ENCODE measurements at places on chromosomes 6 and 20.

DNA sequence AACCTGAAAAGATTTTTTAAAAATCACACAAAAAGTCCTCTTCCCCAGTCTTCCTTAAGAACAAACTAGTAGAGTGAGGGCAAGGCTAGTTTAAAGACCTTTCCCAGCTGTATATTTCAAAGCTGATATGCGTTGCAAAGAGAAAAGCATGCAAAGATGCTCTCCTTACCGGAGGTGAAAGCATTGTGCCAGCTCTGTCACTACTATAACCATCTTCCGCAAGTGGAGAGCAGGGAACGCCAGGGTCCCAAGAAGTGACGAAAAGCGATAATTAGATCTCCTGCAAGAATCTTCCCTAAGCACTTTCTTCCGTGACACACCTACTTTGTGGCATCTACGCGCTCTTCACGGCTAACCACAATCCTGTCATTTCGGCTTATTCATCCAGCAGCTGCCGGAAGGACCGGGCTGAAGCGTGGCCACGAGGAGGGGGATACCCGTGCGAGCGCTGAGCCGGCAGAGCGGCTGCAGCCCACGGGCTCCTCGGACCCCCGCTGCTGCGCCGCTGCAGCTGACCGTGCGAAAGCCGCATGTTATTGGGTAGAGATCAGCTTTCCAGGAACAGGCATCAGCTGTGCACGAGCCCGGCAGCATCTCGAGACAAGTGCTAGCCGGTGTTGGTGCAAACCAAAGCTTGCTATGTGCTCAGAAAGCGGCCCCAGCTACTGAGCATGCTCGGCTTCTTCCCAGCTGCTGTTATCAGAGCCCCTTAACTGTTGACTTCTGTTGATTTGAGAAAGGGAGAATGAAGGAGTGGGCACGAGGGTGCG is 57.2 kb upstream of the ARHGAP18 start:
- peaks cover 4% of the 10 kb centered on the region for H3K36me3 ChIP-seq
- peaks cover 32% of the 10 kb centered on the region for H3K4me1 ChIP-seq
- peak; percentile 65 for DNase-seq
- peak overlapping the region; percentile 28 for H3K27ac ChIP-seq
- peaks cover 55% of the 10 kb centered on the region for H3K27me3 ChIP-seq

DNA sequence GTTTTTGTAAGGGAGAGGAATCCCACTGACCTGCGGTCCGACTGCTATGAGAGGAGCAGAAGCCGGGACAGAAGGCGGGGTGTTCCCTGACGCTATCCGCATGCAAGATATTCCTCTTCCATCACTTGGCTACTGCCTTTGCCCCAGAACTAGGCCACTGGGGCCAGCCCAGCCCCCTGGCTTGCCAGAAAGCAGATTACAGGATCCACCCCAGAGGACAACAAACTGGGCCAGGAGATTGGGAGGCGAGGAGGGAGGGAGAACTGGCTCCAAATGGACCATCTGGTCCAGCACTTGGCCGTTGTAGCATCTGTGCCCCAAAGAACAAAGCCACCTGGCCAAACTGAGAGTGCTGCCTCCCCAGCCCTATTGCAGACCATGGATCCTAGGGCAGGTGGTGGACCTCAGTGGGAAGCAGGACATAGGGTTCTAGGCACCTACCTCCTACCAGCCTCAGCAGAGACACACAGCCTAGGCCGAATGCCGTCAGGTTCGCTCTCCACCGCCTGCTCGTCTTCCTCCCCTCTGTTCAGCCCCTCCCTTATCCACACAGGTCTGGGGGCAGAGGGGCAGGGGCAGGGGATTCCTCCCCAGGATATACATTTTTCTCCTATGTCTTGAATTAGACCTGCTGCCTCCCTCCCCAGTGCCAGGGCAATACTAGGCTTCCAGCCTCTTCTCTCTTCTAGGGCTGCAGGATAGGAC is 4.0 kb downstream of the MDGA1 start:
- no peak overlapping the region for H3K27ac ChIP-seq
- no peaks in the 10 kb centered on the region for H3K36me3 ChIP-seq
- peaks cover 20% of the 10 kb centered on the region for H3K4me1 ChIP-seq
- no peak overlapping the region for H3K4me3 ChIP-seq
- peaks cover 63% of the 10 kb centered on the region for H3K27me3 ChIP-seq

DNA sequence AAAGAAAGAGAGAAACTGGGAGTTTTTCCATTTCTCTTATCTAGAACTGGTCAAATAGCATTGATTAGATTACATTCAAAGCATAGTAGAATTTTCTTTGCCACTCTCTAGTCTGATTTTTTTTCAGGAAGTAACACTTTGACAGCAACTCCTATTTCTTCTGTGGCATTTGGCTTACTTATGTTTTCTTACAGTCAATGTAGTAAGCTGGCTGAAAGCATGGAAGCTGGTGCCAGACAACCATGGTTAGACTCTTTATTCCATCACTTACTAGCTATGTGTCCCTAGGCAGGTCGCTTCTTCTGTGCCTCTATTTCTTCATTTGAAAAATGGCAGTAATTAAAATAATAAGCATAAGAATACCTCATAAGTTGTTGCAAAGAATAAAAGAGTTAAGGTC is 54.2 kb upstream of the OPRM1 start:
- no peak overlapping the region for H3K27ac ChIP-seq
- H3K4me3 ChIP-seq: no peak overlapping the region

GRCh38 chr6:150485161-150485958 is 114.3 kb upstream of the PLEKHG1 start:
- H3K4me3 ChIP-seq: no peak overlapping the region
- H3K4me1 ChIP-seq: no peaks in the 10 kb centered on the region
- peaks cover 2% of the 10 kb centered on the region for H3K27me3 ChIP-seq
- H3K27ac ChIP-seq: no peak overlapping the region
- no peak for DNase-seq

DNA sequence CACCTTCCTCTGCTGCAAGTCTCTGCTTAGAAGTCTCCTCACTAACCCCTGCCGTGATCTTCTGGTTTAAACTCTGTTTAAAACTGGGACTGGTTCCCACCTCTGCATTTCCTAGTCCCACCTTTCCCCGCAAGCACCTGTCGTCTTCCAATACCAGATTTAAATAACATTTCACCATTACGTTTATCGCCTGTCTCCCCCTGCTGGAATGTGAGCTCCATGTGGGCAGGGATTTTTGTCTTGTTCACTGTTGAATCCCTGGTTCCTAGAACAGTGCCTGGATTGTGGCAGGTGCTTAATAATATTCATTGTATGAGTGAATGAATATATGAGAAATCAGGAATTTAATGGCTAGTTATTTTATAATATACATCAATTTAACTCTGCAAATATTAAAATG is 2.7 kb downstream of the GUCA1A start:
- no peaks in the 10 kb centered on the region for H3K36me3 ChIP-seq
- no peak overlapping the region for H3K4me3 ChIP-seq
- H3K4me1 ChIP-seq: peaks cover 4% of the 10 kb centered on the region
- DNase-seq: no peak
- no peak overlapping the region for H3K27ac ChIP-seq

GRCh38 chr20:16432466-16433292 is 140.6 kb downstream of the KIF16B start:
- no peak for DNase-seq
- peaks cover 2% of the 10 kb centered on the region for H3K36me3 ChIP-seq
- H3K4me1 ChIP-seq: no peaks in the 10 kb centered on the region
- H3K4me3 ChIP-seq: no peak overlapping the region

- H3K4me3 ChIP-seq: no peak overlapping the region
- no peak for DNase-seq
- no peaks in the 10 kb centered on the region for H3K36me3 ChIP-seq
- no peak overlapping the region for H3K27ac ChIP-seq
Measured at GRCh38 chr6:76992553-76992952, 470.7 kb downstream of the HTR1B start.

DNA sequence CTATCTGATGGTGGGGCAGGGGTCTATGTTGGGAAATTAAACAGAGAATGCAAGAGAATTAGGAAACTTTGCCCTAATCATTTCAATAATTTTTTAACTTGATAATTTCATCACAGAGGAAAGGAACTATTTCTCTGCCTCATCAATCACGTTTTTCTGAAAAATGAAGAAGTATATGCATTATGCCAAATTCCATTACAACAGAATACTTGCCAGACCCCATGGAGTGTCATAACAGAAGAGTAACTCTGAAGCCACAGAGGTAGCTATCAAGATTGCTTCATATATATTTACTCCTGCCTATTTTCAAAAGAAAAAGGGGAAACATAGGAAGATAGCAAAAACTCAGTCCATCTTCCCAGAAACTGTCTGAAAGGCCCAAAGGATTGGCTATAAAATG is 5.7 kb upstream of the USP49 start:
- H3K27me3 ChIP-seq: no peaks in the 10 kb centered on the region
- DNase-seq: no peak
- H3K36me3 ChIP-seq: peaks cover 13% of the 10 kb centered on the region
- no peak overlapping the region for H3K27ac ChIP-seq

DNA sequence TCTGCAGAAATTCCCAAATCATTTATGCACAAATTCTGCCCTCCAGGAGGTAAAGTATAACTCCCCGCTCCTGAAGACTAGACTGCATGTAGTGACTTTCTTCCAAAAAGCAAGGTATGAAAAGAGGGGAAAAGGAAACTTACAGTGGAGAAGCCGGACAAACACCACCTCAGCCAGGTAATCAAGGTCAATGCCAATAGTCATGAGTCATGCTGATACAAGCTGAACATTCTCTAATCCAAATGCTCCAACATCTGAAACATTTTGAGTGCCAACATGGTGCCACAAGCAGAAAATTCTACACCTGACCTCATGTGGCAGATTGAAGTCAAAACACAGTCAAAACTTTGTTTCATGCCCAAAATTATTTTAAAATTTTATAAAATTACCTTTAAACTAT is 165.6 kb downstream of the FOXA2 start:
- H3K4me1 ChIP-seq: no peaks in the 10 kb centered on the region
- H3K27ac ChIP-seq: no peak overlapping the region
- H3K4me3 ChIP-seq: no peak overlapping the region
- H3K36me3 ChIP-seq: no peaks in the 10 kb centered on the region
- no peak for DNase-seq

- peaks cover 29% of the 10 kb centered on the region for H3K27me3 ChIP-seq
- H3K4me1 ChIP-seq: peaks cover 7% of the 10 kb centered on the region
- no peak for DNase-seq
- H3K27ac ChIP-seq: no peak overlapping the region
- H3K36me3 ChIP-seq: no peaks in the 10 kb centered on the region
Measured at GRCh38 chr6:90495216-90495817, 91.6 kb downstream of the MAP3K7 start.

DNA sequence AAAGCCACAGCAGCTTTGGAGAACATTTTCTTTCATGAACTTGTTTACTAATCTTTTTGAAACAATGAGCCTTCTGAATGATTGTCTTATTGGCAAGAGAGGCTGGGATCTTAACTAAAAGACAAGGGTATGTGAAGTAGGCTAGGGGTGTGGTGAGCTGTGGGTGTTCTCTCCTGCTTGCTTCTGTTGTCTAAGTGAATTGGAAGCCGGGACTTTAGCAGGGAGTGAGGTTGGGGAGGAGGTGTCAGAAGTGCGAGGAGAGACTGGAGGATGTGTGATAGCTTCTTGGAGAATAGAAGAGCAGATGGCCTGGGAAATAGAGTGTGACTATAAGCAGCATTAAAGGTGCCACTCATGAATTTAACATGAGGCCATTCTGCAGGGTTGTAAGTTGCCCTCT is 562.8 kb downstream of the UTRN start:
- no peak for DNase-seq
- H3K4me3 ChIP-seq: no peak overlapping the region
- H3K36me3 ChIP-seq: peaks cover 67% of the 10 kb centered on the region
- H3K27me3 ChIP-seq: no peaks in the 10 kb centered on the region
- H3K27ac ChIP-seq: no peak overlapping the region

- H3K4me1 ChIP-seq: no peaks in the 10 kb centered on the region
- H3K27me3 ChIP-seq: no peaks in the 10 kb centered on the region
- H3K36me3 ChIP-seq: no peaks in the 10 kb centered on the region
- no peak overlapping the region for H3K4me3 ChIP-seq
- DNase-seq: no peak
Measured at GRCh38 chr6:78345882-78346281, 521.5 kb upstream of the IRAK1BP1 start.

DNA sequence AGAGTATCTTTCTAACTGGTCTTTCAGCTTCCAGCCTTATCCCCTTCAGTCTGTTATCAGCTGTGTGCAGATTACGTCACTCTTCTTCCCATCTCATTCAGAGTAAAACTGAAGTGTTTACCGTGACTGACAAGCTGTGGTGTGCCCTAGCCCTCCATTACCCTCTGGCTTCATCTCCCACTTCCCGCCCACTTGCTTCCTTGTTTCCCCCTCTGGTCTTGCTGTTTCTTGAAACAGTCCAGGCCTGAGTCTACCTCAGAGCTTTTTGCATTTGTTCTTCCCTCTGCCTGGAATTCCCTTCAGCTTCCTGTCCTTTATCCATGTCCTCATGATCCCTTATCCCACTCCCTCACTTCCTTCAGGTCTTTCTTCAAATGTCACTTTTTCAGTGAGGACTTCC is 66.9 kb downstream of the CARMIL1 start:
- DNase-seq: no peak
- H3K27ac ChIP-seq: no peak overlapping the region
- H3K36me3 ChIP-seq: no peaks in the 10 kb centered on the region
- H3K27me3 ChIP-seq: no peaks in the 10 kb centered on the region
- H3K4me1 ChIP-seq: no peaks in the 10 kb centered on the region

GRCh38 chr6:43992126-43992663 is 135.1 kb downstream of the MRPL14 start:
- no peaks in the 10 kb centered on the region for H3K36me3 ChIP-seq
- H3K4me1 ChIP-seq: no peaks in the 10 kb centered on the region
- no peak overlapping the region for H3K4me3 ChIP-seq
- no peak overlapping the region for H3K27ac ChIP-seq
- DNase-seq: no peak

GRCh38 chr20:58850693-58851174 is at the start of gene GNAS-AS1:
Gene GNAS-AS1 (minus strand): TSS chr20:58850902.
- peaks cover 59% of the 10 kb centered on the region for H3K27me3 ChIP-seq
- H3K27ac ChIP-seq: no peak within 1 kb of the TSS
- peak within 1 kb of the TSS; percentile 85 for H3K4me3 ChIP-seq
- H3K36me3 ChIP-seq: no peaks in the 10 kb centered on the region

DNA sequence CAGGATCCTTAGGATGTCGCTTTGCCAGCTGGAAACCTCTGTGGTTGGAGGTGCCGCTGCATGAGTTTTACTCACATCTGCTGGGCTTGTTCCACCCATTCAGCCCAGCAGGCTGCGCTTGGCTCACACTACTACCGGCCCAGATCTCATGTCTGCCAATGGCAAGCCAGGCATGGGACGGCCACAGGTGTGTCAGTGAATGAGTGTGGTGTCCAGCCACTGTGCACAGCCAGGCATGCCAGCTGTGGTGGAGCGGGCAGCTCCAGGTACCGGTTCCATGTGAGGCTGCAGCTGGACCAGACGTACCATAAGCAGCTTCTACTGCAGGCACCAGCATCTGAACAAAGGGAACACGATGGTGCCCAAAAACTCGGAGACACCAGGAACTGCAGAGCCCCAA is 33.1 kb upstream of the ASF1A start:
- no peak overlapping the region for H3K27ac ChIP-seq
- DNase-seq: no peak
- H3K4me3 ChIP-seq: no peak overlapping the region

GRCh38 chr6:20341564-20341963 is 60.1 kb upstream of the E2F3 start:
- H3K27me3 ChIP-seq: no peaks in the 10 kb centered on the region
- peaks cover 47% of the 10 kb centered on the region for H3K4me1 ChIP-seq
- DNase-seq: no peak
- H3K36me3 ChIP-seq: peaks cover 18% of the 10 kb centered on the region
- H3K4me3 ChIP-seq: no peak overlapping the region
- no peak overlapping the region for H3K27ac ChIP-seq

GRCh38 chr20:59581993-59582679 is 22.2 kb upstream of the PHACTR3 start:
- no peaks in the 10 kb centered on the region for H3K36me3 ChIP-seq
- H3K27ac ChIP-seq: no peak overlapping the region
- no peak for DNase-seq
- H3K27me3 ChIP-seq: peaks cover 16% of the 10 kb centered on the region
- H3K4me1 ChIP-seq: peaks cover 14% of the 10 kb centered on the region
- no peak overlapping the region for H3K4me3 ChIP-seq

All from activated CD4-positive, alpha-beta T cell treated with anti-CD3 and anti-CD28 coated beads, Interleukin-2, amount 10 ng/mL, durations not matched to agents 7 days and 5 days (primary cell).